ENCODE measurements at places on chromosomes 3 and 15.

DNA sequence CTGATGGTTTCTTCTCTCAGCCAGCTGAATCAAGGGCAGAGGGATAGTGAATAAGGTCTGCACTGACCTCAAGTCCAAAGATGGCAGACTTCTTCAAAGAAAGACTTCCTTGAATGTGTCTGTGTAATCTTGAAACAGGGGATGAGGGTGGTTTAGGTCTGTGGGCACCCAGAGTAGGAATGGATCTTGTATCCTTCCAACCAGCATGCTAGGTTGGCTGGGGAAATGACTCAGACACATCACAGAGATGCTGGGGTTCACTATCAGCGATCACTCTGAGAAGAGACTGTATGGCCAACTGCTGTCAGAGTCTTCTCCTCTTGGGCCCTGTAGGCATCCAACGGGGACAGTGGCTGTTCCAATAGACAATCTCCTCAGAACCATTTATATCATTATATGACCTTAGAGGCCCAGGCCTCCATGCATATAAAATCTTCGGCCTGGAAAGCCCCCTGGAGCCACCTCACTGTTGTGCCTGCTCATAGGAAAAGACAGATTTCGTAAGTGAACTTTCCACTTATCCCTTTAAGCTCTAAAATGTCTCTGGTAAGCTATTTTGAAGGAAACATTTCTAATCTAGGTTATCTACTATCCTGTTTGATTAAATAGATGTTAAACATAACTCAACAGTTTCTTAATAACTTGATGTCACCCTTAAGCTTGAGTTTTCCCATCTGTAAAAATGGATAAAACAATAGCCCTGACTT lies 58.5 kb downstream of the TIPARP start:
- no peak for DNase-seq

- DNase-seq, result no peak
These were observed 370.7 kb upstream of the SLCO3A1 start for GRCh38 chr15:91482799-91483198.

DNA sequence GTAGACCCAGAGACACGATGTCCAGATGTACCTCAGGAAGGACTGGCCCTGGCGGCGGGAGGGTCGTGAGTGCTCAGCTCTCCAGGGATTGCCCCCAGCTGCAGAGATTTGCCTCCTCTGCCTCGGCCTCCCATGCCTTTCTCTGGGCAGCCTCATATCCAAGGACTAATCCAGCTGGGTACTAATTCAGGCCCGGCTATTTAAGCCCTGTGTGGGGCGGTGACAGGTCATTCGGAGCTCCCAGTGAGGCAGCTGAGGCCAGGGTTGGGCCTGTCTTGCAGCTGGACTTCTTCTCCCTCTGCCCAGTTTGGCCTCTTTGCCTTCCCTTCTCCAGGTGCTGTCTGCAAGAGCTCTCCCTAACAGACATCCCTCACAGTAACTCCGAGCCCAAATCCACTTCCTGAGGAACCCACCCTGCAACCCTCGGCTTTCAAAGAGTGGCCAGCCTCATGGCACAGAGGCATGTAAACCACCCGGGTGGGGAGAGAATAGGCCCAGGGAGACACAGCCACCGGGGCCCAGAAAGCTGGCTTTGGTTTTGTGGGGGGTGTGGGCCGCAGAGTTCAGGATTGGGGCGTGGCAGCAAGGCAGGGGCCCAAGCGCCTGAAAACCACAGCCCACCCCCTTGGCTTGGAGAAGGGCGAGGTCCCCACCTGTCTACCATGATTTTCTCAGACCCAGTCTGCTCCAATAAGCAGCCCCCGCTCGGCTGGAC lies 85.8 kb downstream of the PPCDC start:
- DNase-seq, result no peak

GRCh38 chr3:71583566-71584393 lies at the start of gene FOXP1:
TSS of gene FOXP1 (minus strand) at chr3:71583728. CDS start at chr3:71198381, 385,347 bp downstream.
- DNase-seq, result peak; percentile 48

GRCh38 chr3:174884776-174885568 lies 25.8 kb downstream of the NAALADL2 start:
- no peak for DNase-seq

DNA sequence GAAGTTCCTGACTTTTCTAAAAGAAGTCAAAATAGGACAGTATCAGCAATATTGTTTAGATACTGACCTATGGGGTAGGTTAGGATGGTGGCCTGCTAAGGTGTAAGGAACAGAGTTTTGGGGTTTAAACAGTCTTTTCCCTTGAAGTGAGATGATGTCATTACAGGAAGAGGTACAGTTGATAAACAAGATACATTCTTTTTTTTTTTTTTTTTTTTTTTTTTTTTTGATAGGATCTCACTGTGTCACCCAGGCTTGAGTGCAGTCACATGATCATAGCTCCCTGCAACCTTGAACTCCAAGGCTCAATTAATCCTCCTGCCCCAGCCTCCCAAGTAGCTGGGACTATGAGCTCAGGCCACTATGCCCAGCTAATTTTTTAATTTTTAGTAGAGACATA lies 33.3 kb downstream of the SLC25A36 start:
- DNase-seq, result no peak

DNA sequence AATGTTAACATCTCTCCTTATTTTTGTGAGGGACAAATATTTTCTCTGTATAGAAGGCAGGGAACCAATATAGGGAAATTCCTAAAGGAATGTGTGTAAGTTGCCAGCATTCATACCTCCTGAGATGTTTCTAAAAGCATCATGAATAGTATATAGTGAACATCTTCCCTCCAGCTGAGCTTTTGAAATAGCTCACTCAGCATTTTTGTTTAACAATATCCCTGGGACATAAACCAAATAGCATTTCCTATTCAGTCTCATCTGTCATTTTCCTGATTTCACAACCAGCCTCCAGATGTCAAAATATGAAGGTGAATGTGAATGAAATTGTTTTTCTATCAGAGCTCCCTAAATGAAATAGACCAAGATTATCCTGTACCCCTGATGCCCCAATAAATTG lies 137.2 kb downstream of the PPM1L start:
- DNase-seq, result no peak

DNA sequence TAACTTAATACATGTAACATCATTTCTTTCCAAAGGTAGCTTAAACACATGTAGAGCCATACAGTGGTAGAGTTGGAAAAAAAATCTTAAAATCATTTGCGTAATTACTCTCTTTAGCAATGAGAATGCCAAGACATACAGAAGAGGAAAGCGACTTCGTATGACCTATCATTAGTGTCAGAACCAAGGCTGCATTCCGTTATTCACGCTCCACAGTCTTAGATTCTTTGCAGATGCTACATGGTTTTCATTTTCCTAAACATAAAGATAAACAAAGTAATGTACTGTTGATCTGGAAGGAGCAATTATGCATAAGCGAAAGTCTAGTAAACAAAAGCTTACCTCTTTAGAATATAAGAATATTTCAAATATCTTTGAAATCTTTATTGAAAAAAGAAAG lies 410.3 kb upstream of the TPRG1 start:
- no peak for DNase-seq

GRCh38 chr3:16181361-16181760 lies 6.9 kb downstream of the GALNT15 start:
- DNase-seq, result no peak

GRCh38 chr3:11095932-11096265 lies 58.4 kb upstream of the HRH1 start:
- DNase-seq, result no peak

- DNase-seq, result no peak
These were observed 503.9 kb downstream of the TAFA4 start for GRCh38 chr3:68428495-68428894.

DNA sequence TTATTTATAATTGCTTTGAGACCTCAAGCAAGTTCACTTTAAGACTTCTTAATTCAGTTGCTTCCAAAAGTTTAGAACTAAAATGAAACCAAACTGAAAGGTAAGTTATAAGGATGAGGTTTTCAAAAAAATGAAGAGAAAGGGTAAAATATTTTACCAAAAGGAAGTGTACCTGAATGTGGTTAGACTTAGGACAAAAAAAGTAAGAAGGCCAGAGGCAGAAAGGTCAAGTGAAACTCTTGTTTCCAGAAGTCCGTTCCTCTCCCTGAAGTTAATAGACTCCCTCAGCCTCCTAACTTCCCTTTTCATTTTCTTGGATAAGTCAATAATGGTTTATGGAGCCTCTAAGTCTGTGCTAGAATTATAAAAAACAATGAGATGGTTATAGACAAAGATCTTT lies 16.6 kb downstream of the BTLA start:
- no peak for DNase-seq

- no peak for DNase-seq
These were observed 8.5 kb downstream of the SEMA4B start for GRCh38 chr15:90209591-90209990.

DNA sequence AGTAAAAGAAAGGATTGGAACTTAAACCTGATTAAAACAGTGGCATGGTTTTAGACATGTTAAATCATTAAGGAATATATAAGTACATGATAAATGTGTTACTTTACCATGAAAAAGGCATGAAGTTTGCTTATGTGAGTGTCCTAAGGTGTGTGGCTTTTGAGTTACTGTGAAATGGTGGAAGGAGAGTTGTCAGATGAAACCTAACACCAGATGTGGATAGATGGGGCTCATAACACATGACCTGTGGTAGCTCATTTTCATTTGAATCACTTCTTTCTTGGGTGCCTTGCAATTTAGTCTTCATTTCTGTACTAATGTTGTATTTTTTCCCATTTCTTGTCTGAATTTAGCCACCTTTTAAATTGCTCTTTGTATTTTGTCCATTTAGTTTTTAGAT lies 13.0 kb downstream of the MEF2A start:
- no peak for DNase-seq

DNA sequence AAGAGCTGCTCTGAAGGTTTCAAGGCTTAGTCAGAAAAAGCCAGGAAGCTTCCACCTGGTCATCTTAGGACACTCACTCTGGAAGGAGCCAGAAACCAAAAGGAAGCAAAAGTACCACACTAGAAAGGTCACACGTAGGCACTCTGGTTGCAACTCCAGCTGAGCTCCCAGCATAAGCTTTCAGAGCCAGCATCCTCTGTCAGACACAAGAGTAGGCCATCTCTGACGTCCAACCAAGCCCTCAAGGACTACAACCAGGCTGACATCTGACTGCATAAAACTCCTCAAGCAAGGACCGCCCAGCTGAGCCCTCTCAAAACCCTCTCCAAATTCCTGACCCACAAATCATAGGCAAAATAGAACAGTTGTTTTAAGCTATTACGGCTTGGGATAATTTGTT lies 12.8 kb downstream of the SH3BP5 start:
- no peak for DNase-seq

GRCh38 chr15:57411945-57412768 lies 35.9 kb downstream of the CGNL1 start:
- no peak for DNase-seq

DNA sequence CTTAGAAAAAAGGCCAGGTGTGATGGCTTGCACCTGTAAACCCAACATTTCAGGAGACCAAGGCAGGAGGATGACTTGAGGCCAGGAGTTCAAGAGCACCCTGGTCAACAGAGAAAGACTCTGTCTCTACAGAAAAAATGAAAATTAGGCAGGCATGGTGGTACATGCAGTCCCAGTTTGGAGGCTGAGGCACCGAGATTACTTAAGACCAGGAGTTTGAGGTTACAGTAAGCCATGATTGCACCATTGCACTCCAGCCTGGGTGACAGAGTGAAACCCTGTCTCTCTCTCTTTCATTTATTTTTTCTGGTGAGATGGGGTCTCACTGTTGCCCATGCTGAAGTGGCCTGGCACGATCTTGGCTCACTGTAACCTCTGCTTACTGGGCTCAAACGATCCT lies 24.7 kb downstream of the IP6K1 start:
- no peak for DNase-seq

DNA sequence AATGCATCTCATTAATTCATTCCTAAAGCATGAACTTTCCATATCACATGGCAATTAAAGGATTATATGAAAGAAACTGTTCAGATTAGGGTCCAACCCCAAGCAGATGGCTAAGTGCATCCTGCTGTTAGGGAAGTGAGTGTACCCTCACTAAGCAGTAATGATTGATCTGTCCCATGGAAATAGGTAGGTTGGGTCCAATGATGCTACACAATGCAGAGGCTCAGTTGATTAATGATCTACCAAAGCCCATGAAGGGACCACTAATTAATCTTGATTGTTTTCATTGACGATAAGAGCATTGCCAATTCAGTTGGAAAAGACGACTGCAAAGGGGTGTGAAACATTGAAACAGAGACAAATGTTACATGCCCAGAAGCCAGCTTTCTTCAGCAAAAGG lies 194.5 kb upstream of the LRTM1 start:
- no peak for DNase-seq

GRCh38 chr3:196198771-196199753 lies 12.1 kb downstream of the ZDHHC19 start:
- no peak for DNase-seq

DNA sequence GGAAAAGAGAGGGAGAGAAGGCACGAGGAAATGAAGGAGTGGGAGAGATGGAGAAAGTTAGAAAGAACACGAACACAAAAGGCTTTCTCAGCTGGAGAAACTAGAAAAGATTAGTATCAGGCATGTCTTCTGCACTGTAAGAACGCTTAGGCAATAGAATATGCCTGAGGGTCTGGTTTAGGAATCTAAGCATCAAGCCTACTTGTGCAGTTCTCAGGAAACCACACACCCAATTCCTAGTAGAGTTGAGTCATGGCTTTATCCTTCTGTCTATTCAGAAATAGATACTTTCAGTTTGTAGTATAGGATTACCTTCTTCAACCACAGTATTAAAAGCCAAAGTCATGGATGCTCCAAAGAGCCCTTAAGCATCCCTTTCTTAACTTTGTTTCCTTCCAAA lies 969.4 kb downstream of the NTRK3 start:
- no peak for DNase-seq

DNA sequence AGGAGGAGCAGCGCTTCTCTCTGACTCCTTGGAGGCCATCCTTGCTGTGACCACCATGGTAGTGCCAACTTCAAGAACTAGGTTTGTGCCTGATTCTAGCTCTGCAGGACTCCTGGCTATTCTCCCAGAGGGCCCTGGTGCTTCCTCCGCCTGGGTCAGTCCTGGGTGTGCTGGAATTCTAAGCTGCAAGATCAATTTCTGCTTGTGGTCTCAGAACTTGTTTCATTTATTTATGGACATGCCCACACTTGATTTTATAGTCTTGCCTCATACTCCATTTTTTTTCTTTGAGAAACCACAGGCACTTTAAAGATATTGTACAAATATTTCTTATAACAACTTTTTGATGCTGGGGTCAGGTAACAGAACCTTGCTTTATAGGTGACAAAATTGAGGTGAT lies 87.6 kb downstream of the PDCD6IP start:
- no peak for DNase-seq

DNA sequence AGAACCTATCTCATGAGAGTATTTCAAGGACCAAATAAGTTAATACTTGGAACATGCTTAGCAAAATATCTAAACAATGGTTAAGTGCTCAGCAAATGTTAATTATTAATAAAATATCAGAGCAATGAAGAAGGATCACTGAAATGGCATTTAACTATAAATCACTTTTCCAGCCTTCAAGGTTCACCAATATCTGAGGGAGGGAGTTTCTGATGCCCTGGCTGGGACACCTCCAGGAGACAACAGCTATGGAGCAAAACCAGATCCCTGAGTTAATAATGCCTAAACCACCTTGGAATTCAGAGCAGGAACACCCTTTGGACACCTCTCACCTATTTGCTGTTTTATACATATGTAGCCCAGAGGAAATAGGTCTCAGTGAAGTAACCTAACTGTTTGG lies 6.4 kb upstream of the FAM174B start:
- DNase-seq, result no peak

Measured in activated T-cell treated with anti-CD3 and anti-CD28 coated beads for 1 hour (primary cell).